ENCODE measurements at places on chromosomes 16 and 17.

- no peak for DNase-seq
Measured at GRCh38 chr16:4544473-4544872, 5.9 kb upstream of the CDIP1 start.

- DNase-seq, result no peak
Measured at GRCh38 chr17:71966055-71966454, 154.8 kb upstream of the SOX9 start.

- DNase-seq, result peak; percentile 6
Measured at GRCh38 chr17:10316801-10317542, 55.8 kb downstream of the MYH13 start.

DNA sequence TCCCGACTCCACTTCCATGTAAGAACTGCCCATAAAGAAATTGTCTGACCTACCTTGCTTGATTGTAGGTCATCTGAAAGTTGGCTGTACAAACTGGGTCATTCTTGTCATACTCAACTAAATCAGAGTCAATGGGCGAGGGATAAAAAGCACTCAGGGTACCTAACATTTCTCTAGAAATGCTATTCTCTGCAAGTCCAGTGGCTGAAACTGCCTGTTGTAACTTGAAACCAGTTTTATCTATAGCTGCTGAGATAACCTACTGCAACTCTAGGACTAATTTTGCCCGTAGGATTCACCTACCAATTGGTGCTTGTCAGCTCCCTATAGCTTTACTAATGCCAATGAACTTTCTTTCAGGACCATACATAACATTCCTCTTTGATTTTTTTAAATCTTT lies 100.1 kb upstream of the GRIN2A start:
- no peak for DNase-seq

All from activated naive CD8-positive, alpha-beta T cell treated with anti-CD3 and anti-CD28 coated beads, Interleukin-2, amount 50 U/mL, for 16 hours (primary cell).